Breast epithelium (tissue), 4 donors: ENCODE measurements at places on chromosomes 16 and 17. TPM values are rescaled to one million over a fixed set of nuclear protein-coding genes. Genes with fewer than 3 reads are reported as not detected.

- no peak for DNase-seq
Measured at GRCh38 chr16:24745391-24745790, 15.9 kb downstream of the TNRC6A start.

GRCh38 chr16:57500578-57501111 lies 14.4 kb upstream of the DOK4 start:
- no peak for DNase-seq

JPH3 gene
- 0.33 TPM for total RNA-seq

DNA sequence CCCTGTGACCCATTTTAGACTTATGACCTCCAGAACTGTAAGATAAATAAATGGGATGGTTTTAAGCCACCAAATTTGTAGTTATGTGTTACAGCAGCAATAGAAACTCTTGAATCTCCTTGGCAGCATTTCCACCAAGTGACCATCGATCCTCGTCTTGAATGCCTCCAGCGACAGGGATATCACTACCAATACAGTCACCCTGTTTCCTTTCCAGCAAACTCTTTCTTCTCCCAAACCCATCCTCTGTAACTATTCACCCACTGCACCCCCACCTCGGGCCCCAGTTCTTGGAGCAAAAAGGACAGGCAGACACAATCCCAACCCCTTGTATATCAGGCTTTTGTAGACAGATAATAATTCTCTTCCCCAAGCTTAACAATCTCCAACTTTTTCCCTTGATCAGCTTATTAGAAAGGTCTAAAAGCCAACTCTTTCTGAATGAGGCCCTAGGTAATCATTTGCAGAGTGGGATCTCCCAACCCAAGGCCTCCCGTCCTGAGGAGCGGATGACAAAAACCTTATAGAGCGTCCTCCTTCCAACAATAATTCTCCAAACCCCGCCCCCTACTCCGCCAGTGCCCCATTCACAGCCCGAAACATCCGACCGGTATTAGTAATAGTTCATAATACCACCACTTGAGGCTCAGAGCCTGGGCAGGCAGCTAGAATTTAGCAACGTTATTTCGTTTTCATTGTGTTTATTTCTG lies 14.7 kb upstream of the PLLP start:
- DNase-seq: peak; percentile 63

C17orf50 gene
- not detected for total RNA-seq

TBC1D3L gene
- 9.8 TPM for total RNA-seq

DNA sequence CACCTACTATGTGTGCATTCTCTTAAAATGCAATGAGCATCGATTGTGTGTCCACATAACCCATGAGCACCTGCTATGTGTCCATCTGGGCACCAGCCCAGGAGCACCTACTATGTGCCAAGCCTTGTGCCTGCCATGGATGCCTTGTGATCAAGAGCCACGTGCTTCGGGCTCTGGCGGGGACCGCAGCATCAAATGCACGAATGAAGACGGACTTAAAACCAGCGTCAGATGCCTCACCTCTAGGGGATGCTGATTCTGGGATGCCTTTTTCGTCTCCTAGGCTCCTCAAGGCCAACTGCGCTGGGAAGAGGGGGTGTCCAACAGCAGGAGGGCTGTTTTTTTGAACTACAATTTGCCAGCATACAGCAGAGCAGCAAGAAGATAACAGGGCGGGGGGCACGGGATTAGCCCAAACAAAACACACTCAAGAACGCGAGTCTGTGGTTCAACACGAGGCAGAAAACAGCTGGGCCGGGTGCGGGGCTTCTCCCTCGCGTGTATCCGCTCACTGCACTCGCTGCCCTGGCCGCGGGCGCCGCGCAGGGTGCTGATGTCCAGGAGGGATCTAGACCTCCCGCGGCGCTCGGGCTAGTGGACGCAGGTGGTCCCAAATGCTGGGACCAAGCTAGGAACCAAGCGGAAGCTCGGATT lies 1.2 kb upstream of the GLIS2 start:
- no peak for DNase-seq

DNA sequence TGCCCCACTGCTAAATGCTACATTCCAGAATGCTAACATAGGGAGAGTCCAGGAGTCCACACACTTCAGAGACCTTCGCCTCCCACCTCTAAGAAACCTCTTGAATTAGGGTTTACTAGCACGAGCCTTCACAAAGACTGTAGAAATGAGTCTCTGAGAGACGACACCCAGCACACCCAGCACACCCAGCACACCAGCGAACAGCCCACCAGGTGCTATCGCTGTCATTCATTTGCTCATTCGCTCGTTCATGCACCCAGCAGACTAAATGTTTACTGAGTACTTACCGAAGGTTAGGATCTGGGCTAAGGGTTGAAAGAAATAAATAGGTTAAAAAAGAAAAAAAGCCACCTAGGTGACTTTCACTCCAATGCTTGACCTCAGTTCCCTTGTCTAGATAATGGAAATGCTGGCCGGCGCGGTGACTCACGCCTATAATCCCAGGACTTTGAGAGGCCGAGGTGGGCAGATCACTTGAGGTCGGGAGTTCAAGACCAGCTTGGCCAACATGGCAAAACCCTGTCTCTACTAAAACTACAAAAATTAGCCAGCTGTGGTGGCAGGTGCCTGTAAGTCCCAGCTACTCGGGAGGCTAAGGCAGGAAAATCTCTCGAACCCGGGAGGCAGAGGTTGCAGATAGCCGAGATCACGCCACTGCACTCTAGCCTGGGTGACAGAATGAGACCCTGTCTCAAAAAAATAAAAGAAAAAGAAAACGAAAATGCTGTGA lies 100.8 kb downstream of the ADCY9 start:
- no peak for DNase-seq

DNA sequence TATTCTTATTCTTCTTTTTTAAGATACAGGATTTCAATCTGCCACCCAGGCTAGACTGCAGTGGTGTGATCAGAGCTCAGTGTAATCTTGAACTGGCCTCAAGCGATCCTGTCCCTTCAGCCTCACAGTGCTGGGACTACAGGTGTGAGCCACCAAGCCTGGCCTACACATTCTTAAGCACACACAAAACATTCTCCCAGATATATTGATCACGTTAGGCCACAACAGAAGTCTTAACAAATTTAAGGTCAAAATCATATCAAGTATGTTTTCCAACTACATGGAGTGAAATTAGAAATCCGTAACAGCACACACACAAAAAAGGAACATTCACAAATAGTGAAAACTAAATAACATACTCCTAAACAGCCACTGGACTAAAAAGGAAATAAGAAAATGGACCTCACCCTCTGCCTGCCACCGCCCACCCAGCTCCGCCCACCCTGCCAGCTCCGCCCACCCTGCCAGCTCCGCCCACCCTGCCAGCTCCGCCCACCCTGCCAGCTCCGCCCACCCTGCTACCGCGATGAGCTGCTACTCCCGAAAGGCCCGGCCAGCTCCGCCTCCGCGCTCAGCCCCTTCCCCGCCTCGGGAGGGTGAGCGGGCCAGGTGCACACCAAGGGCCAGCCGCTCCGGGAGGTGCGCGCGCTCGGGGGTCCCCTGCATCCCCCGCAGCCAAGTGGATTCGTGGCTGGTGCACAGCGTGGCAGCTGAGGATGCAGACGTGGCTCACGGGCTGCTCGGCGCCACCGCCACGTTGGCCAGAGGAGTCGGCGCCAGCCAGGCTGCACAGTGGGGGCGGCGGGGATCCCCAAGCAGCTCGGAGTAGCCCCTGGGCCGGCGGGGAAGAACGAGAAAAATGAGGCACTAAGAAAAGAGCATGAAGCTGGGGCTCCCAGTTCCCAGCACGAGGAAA lies 41.2 kb downstream of the C16orf87 start:
- peak; percentile 61 for DNase-seq

GRCh38 chr17:70357190-70357589 lies 187.9 kb downstream of the KCNJ2 start:
- no peak for DNase-seq

DNA sequence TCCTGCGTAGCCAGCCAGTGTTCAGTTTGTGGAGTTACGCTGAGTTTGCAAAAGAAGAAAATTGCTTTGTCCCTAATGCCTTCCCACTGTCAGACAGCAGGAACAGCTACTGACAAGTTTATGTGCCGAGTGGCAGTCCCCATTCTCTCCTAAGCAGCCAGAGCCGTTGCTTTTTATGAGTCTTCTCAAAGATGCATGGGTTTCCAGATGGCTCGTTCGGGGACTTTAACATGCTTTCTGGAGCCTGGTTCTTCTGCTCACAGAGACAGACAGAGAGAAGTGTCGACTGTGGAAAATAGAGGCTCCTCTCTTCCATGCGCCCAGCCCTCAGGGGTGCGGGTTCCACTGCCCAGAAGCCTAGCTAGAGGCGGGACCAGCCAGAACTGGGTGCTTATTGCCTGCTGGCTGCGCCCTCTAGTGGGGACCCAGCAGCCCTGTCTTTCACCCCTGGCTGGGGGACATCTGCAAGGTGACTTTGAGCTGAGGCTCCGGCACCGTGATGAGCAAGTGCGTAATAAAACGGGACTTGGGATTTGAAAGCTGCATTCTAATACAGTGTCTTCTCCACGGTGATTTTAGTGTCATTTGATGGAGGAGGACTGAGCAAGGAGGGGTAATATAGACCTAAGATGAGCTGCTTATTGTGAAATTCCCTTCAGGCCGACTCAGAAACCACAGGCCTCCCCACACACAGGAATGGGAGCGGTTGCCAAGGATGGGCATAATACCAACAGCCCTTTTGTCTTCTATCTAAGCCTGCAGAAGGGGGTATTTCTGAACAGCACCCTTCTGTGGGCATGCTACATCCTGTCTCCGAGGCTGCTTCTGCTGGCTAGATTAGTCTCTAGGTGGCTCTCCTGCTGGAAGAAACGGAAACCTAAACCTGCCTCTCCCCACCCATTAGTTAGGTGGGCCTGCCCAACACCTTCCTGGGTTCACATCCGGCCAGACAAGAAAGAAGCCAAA lies 73.1 kb downstream of the CCDC182 start:
- DNase-seq: peak; percentile 65

- no peak for DNase-seq
Measured at GRCh38 chr17:43517161-43517560, 29.0 kb downstream of the ETV4 start.

DNA sequence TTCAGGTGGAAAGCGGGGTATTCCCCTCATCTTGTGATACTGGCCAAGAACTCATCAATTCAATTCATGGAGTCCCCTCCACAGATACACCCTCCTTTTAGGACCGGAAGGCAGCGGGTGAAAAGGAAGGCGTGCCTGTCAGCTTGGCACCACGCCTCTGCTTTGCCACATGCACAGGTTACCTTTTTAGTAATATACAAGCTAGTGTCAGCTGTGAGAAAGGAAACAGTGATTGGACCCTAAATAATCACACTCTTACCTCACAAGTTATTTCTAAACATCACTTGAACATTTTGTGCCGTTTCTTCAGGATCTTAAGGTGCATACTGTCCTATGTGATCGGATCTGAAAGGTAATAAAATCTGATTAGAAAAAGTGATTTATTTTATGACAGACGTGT lies 15.7 kb downstream of the ZDHHC7 start:
- no peak for DNase-seq

KRT13 gene
- total RNA-seq: 1.6 TPM

DNA sequence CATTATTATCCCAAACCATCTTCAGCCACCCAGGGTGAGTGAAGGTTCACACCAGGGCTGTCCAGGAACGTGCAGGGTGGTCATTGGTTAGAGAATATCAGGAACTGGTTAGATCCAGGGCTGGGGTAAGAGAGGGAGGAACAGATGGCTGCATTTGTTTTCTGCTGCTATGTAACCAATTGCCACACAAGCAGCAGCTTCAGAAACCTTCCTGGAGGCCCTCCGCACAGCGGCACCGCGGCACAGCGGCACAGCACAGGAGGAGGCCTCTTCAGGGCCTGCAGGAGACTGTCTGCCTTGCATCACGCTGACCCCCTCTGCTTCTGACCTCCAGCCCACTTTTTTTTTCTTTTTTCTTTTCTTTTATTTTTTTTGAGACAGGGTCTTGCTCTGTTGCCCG lies 86.1 kb downstream of the KCNJ12 start:
- DNase-seq: no peak

GRCh38 chr17:63843910-63844677 lies 1.6 kb upstream of the SMARCD2 start:
- no peak for DNase-seq

DNA sequence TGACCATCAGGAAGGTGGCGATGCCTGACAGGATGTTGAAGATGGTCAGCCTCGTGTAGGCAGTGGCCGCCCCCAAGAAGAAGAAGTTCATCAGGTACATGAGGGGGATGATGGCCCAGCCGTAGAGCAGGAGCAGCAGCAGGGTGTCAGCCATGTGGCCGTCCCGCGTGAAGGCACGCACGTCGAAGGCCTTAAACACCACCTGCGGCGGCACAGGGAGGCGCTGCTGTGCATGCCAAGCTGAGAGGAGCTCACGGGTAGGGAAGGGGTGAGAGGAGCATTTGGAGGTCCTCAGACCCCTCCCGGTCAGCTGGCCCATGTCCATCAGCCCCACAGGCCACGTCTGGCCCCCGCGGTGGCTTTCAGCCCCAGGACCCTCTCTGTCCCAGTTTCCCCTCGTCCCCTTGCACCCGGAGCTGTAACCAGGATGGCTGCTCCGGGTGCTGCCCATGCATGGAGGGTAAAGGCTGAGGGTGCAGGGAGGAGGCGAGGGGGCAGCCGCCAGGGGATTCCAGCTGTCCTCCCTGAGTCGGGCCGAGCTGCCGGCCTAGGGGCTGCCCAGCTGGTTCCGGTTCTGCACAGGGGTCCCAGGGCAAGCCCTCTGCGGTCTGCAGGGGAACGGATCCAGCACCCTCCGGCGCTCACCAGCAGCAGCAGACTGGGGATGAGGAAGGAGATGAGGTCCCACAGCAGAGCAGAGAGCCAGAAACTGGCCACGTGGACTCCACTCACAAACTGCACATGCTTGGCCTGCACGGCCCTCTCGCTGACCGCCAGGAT lies 17.1 kb upstream of the RNPS1 start:
- DNase-seq: no peak

DNA sequence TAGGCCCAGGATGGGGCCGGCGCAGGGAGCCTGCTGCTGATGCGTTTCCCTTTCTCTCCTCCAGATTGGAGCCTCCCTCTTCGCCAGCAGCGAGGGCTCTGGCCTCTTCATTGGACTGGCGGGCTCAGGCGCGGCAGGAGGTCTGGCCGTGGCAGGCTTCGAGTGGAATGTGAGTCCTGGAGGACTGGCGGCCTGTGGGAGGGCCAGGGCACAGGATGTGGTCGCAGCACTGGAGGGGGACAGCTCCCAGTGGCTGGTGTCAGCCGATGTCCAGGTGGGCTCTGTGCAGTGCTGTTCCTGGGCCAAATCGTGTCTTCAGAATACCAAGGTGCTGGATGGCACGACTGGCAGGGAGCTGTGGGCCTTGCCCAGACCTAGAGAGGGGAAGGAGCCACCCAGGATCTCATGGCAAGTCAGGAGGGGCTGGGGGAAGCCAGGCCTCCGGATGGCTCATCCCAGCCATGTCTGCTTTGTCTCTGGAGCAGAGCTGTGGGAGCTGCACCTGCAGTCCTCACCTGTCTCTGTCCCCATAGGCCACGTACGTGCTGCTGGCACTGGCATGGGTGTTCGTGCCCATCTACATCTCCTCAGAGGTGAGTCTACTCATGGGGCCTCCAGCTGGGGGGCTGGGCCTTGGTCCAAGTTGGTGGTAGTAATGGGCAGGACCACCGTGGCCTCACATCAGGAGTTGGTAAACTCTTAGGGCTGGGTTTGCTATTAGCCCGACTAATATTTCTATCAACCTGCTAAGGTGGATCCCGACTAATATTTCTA lies 7.3 kb downstream of the SLC5A10 start:
- no peak for DNase-seq

CACNB1 gene
- total RNA-seq: 21.2 TPM

- no peak for DNase-seq
Measured at GRCh38 chr17:5667871-5668270, 83.6 kb upstream of the NLRP1 start.
